ENCODE measurements at places on chromosomes 7 and 10.

DNA sequence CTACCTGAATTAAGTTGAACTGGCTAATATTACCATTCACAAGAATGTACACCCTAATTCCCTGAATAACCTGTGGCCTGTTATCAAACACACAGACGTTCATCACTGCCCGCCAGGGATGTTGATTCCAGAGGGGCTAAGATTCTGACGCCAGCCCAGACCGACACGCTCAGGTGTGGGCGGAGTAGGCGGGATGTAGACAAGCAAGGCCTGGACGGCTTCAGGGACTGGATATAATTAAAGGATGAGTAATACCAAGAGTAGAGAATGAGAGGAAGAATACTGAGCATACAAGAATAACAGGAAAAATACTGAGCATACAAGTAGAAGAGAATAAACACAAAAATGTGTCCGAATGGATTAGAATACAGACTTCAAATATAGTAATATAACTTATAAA is 29.0 kb downstream of the CUBN start:
- no peak for DNase-seq

- DNase-seq: no peak
Measured at GRCh38 chr10:49008091-49008490, 68.5 kb upstream of the LRRC18 start.

DNA sequence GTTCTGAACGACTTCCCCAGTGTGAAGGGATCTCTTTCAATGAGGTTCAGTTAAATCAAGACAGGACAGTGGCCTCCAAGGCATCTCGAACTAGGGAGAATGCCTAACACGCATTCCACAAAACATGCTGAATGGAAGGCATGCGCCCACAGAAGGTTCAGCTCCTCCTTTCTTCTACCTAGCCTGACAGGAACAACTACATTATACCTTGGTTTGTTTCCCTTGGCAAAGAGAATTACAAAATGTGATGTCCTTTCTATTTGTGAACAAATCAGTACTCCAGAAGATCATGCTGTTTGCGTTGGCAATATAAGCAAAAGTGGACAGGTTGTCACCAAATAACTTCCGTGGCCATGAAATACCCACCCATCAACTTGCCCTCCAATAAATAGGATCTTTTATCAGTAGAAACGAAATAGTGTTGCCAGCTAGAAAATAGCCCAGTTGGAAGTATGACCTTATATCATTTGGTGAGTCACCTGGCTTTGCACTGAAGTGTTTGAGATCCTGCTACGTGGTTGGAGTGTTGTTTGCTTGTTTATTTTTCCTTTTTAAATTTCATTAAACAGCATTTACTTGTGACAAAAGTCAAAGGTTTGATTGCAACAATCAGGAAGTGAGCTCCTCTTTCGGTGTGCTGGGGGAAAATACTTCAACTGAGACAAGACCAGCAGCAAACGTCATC is 117.0 kb upstream of the FAM204A start:
- DNase-seq: no peak

GRCh38 chr7:128003167-128003566 is 28.1 kb downstream of the LRRC4 start:
- DNase-seq: no peak

GRCh38 chr10:30833628-30833970 is 198.1 kb downstream of the ZNF438 start:
- no peak for DNase-seq

DNA sequence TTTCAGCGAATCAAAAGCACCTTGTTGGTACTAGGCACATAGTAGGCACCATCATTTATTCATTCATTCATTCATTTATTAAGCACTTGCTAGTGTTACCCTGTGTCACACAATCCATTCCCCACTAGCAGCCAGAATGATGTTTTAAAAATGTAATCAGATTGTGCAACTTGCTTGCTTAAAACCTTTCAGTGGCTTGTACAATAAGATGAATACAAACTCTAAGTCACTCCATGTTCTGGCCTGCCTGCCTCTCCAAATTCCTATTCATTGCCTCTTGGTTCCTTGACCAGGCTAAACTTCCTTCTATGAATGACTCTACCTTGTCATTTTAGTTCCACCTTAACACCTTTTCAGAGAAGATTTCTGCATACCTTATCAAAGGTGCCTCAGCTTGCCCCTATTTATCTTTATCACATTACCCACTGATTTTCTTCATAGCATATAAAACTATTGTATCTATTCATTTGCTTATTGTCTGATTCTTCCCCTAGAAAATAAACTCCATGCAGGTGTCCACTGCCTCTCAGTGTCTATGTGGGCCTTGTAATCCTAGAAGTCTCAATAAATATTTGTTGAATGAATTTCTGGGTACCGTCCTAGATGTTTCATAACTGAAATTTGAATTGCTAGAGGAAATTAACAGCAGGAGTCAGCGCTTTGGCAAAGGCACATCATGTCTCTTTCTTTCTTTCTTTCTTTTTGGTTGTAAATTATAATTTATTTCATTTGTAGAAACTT is 169.5 kb downstream of the TMEM26 start:
- no peak for DNase-seq

DNA sequence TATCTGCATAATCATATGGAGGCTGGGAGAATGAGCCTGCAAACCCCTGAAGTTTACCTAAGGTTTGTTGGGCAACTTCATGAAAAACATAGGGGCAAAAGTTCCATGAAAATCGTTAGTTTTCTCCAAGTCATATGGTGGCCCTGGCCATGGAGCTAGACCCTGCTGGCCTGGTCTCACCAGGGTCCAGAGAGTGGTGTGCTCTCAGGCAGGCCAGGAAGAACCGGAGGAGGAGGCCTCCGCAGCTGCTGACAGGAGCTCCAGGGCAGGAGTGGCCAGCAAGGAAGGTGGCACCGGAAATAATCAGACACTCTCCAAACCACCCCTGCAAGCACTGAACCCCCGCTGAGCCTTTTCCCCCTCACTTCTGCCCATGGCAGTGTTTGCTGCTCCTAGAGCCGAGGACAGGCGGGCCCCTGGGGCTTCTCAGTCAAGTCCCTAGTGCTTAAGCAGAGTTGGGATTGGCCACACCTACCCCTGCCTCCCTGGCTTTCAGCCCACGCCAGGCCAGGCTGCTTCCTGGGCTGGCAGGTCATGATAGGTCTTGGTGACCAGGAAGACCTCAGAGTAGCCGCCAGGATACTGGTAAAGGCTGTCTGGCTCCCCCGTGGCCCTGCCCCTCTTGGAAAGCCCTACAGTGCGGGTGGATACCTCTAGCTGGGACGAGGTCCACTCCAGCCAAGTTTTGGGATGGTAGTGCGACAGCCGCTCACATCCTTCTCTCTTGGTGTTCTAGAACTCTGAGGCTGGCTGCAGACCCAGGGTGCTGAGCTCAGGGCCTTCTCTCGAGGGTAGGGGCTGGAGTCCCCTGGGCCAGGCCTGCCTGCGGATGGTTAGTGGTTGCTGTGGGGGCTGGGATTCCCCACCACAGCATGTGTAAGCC is 242.8 kb downstream of the MGMT start:
- DNase-seq: no peak

GRCh38 chr10:46077731-46078413 is 31.8 kb upstream of the MSMB start:
- DNase-seq: no peak

GRCh38 chr7:93367254-93367653 is 135.1 kb downstream of the VPS50 start:
- no peak for DNase-seq

DNA sequence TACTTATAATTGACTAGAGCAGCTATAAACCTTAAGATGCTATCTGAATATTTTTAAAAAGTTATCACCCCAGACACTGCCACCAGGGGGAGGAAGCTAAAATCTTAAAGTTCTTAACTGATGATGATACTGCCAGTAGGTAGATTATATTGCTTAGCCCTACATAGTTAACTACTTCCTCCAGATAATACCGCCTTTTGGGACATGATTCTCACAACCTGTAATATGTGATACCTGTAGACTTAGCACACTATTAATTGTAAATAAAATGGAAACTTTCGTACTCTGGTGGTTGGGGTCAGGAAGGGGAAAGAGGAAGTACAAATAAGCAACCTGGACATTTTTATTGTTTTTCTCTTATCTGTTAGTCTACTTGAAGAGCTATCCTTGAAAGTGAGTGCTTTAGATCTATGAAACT is 268.9 kb downstream of the ADK start:
- no peak for DNase-seq

All from stimulated activated CD8-positive, alpha-beta memory T cell treated with anti-CD3 and anti-CD28 coated beads, Interleukin-2, amount 100 ng/mL, for 1 hour (primary cell).